Nephron progenitor cell (in vitro differentiated cells): ENCODE measurements at places on chromosomes 1 and 21.

- DNase-seq, result no peak
Observed at GRCh38 chr1:201214886-201215285, 24.3 kb downstream of the IGFN1 start.

DNA sequence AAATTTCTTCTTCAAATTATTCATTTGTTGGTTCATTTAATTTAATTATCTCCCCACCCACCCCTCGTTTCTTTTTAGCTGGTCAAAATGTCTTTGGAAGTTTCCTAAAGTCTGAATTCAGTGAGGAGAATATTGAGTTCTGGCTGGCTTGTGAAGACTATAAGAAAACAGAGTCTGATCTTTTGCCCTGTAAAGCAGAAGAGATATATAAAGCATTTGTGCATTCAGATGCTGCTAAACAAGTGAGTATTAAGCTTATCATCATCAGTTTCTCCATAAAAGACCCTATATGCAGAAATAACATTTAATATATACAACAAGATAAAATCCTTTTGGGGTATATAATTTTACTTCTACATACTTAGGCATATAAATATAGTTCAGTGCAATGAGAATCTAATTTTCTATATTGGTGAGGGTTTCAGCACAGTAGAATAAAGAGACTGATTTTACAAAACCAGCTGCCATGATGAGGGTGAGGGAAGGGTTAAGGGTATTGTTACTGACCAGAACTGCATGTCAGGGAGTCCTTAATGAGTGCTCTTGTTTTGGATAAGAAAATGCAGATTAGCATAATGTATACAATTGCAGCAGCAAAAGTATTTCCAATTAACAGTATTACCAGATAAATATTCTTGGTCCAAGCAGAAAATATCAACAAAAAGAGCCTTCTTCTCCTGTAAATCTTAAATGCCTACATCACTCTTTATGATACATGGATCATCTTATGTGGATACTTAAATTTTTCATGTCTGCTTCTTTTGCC, 2.8 kb downstream of the RGS1 start:
- DNase-seq, result no peak

GRCh38 chr1:196808529-196809235, 10.8 kb upstream of the CFHR1 start:
- no peak for DNase-seq

DNA sequence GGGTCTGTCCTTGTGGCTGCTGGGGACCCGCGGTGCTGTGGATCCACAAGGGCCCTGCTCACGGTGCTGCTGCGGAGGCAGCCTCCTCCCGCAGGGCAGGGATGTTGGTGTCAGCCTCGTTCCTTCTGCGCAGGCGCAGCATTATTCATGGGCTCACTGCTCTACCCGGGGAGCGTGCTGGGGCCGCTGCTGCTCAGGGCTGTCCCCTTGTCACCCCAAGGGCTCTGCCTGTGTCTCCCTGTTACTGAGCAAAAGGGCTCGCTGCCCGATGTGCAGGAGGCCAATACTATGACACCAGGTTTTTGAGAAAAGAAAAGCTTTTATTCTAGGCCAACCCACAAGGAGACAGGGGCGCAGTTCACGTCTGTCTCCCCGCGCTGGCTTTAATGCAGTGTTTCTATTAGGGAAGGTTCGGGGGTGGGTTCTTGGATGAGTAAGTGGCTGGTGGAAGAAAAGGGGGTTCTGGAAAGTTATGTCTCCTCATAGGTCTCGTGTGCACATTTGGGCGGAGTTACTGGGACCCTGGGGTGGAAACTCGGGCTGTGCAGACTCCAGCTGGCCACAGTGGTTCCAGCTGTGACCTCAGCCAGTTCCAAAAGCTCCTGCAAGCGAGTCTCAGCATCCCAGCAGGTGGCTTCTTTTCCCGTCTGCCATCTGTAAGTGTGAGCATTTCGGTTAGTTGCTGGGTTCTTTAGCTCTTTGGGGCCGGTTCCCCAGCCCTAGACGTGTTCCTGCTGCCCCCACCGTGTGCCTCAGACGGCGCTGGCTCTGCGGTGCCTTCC, 40.8 kb upstream of the LRRC3 start:
- DNase-seq, result no peak

DNA sequence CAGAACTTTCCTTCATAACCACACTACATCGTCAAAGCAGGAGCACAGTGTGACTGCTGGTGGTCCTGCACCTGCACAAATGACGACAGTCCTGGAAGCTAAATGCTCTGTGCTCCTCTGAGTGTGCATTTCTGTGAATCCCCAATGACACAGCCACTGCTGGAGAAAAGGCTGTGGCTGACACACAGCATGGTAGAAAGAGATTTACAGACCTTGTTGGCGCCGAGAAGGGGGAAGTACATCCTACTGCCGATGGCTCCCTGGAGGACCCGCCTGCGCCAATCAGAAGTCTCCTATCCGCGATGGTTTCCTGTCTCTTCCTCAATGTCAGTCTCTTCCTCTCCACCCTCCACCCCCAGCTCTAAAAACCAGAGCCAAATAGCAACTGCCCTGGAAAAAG, 115.4 kb upstream of the RAB4A start:
- peak; percentile 49 for DNase-seq

GRCh38 chr1:206714331-206715058, 29.8 kb downstream of the MAPKAPK2 start:
- no peak for DNase-seq

- no peak for DNase-seq
Observed at GRCh38 chr1:17192394-17193221, 12.3 kb upstream of the PADI1 start.

GRCh38 chr1:204456826-204457442, 37.7 kb downstream of the PIK3C2B start:
- DNase-seq, result peak; percentile 32

DNA sequence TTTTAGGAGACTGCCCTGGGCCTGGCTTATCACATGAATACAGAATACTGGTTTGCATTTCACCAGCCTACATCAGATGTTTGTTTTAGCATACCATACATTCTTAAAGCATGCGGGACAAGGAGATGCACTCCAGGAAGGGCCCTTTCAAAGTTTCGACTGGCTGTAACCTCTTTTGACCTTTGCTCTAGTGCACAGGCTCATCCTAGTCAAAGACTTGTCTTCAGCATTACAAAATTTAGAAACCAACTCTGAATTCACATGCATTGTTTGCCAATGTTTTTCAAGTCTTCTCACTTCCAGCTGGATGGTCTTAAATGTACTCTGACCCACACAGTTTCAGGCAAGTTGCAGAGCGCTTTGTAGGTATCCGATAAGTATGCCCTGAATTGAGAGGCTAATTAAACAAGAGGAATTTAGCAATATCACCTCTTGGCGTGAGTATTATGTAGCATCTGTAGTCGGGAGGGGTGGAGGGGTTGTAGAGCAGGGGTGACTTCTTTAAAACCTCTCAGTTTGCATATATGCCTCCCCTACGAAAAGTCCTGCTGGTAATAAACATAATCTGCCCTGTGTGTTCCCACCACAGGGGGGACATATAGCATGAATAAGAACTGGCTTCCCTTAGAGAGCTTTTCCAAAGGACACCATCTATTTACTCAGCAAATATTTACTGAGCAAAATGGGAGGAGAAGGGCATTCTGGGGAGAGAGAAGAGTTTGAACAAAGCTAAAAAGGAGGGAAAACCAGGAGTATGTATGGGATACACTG, 24.4 kb upstream of the AHCYL1 start:
- peak; percentile 30 for DNase-seq
